ENCODE measurements at places on chromosomes 7 and 10.
A peak's percentile ranks its signal among the peaks of the same experiment; 100 is the strongest.

DNA sequence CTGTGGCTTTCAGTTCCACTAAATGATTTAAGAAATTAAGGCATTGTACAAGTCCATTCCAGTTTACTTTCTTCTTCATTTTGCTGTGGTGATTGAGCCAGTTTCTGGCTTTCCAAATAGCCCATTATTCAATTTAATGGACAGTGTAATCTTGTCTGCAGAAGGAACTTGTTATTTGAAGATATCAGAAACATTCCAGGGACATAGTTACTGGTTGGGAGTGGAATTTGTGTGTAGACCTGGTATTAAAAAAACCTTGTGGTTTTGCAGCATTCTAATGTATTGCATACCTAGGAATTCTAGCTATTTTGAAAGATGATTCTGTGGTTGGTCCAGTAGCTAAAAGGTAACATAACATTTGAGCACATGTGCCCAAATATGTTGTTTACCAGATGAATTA lies 72.2 kb downstream of the MCU start:
- no peak for DNase-seq

GRCh38 chr10:113320987-113321386 lies 231.9 kb upstream of the HABP2 start:
- DNase-seq, result no peak

DNA sequence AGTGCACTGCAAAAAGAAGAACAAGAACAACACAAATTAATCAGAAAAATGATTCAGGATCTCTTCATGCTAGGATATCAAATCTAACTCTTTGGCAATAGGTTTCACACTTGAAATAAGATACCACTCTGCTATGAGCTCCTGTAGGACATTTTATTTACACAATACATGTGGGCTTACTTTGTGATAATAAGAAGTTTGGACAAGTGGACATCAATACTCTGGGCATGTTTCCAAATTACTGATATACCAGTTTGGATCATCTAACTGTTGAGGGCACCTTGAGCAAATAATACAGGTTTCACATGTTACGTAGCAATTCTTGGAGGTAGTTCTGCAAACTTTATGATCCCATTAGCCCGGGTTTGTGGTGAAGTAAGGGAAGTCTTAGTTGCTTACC lies 59.8 kb downstream of the CPVL start:
- DNase-seq, result no peak

GRCh38 chr10:77974396-77975074 lies 48.0 kb upstream of the DLG5 start:
- no peak for DNase-seq

GRCh38 chr10:27252267-27253000 lies 11.8 kb upstream of the ACBD5 start:
- DNase-seq, result peak; percentile 59

GRCh38 chr7:102193806-102194205 lies 92.9 kb upstream of the SH2B2 start:
- DNase-seq, result no peak

DNA sequence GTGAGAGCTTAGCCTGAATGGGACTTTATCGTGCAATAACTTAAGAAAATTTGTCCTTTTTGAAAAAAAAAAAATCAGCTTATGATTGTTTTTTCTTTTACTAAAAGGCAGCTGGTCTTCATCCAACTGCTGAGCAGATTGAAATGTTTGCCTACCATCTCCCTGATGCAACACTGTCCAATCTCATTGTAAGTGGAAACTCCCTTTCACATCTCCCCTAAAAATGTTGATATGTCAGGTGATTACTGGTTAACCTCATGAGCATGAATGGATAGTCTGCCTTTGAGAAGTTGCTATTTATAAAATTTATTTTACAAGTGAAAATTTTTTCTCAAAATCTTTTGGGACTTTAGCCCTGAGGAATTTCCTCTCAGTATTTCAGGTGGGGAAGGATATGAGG lies 17.8 kb upstream of the HKDC1 start:
- no peak for DNase-seq

DNA sequence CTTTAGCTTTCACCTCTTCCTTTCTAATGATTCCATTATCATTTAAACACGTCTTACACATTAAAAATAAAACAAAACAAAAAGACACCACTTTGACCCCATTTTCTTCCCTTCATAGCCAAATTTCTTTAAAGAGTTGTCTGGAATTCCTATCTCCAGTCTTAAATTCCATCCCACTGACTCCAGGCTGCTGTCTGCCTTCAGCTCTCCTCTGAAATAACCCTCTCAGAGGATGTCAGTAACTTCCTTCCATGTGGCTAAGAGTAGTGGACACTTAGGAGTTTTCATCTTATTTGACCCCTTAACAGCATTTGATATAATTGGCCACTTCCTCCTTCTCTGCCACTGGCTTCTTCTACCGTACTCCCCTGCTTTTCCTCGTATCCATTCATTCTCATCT lies 69.6 kb upstream of the MKX start:
- no peak for DNase-seq

DNA sequence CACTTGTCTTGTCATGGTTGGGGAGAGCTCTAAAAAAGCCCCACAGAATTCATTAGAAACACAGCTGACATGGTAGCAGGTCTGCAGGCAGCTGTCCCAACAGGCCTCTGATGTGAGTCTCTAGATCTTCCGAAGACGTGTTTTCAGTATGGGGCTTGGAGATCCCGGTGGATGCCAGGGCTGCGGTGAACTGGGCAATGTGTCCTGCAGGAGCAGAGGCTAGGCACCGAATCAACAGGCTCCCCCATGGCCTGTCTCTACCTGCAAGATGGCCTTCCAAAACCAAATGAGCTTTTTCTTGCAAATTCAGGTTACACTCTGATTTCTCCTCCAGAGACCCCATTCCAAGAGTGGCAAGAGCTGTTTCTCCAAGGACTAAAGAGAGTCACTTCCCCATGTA lies 2.9 kb downstream of the CPXM2 start:
- no peak for DNase-seq

- DNase-seq, result no peak
Observed at GRCh38 chr10:16509996-16510395, 11.7 kb downstream of the C1QL3 start.

- DNase-seq, result no peak
Observed at GRCh38 chr7:122710916-122711315, 8.2 kb upstream of the RNF148 start.

- DNase-seq, result no peak
Observed at GRCh38 chr10:123464430-123465323, 201.5 kb upstream of the GPR26 start.

- no peak for DNase-seq
Observed at GRCh38 chr10:22427890-22428571, 82.7 kb downstream of the SPAG6 start.

DNA sequence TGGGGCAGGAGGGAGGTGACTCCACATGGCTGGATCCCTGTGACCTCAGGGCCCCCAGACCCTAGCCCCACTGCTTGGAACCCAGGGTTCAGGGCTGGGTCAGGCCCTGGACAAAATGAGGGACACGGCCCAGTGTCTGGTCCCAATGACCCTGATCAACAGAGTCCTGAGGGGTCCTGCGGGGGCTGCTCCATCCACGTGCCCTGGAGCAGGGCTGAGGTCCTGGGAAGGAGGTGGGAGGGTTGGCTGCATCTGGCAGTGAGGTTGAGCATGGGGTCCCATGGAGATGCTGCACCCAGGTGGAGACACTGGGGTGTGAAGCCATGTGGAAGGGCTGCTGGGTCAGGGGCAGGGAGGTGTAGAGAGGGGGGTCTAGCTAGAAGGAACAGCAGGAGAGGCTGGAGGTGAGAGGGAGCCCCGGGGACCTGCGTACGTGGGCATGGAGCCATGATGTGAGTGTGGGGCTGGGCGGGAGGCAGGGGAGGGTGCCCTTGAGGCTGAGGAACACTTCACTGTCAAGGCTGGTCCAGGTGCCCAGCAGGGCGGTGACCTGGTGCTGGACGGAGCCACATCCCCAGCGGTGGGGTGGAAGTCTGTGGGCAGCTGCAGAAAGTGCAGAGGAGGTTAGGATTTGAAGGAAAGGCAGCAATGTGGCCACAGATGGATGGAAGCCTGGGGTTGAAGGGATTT lies 604 bp downstream of the SCART1 start:
- no peak for DNase-seq

DNA sequence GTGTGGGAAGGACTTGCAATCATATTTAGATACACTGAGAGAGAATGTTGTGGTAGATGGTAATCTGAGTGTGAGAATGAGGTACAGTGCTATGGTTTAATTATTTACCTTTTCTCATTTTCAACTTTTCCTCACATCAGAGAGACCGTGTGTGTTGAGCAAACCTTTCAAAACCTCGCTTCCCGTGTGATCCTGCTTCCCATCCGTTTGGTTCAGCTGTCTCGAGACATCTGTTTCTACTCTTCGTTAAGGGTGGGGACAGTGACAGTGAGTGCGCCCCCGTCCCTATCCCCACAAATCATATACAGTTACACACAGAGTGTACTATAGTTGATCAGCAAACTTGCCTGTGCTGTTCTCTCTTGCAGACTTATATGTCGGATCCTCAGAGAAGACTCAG lies 33.0 kb upstream of the NOBOX start:
- DNase-seq, result no peak

- no peak for DNase-seq
Observed at GRCh38 chr10:73841526-73842285, 30.3 kb upstream of the NDST2 start.
